ENCODE measurements at places on chromosomes 5 and 9.
A peak's percentile ranks its signal among the peaks of the same experiment; 100 is the strongest.

DNA sequence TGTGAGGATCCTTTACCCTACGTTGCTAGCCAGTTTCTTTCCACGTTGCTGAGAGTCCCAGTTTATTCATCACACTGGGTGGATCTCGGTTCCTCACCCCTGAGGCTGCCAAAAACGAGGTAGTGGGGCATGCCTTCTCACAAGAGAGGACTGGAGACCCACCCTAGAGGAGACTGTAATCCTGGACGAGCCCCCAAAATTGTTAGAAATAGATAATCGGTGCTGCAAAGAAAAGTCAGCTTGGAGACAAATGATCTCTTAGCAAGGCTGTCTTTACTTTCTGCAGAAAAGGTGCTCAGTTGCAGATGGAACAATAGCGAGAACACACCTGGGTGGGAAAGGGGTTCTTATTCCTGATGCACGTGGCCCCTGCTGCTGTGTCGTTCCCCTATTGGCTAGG, 101.8 kb downstream of the TMEM167A start:
- H3K36me3 ChIP-seq: no peaks in the 10 kb centered on the region
- H3K27ac ChIP-seq: peak overlapping the region; percentile 96
- no peak for DNase-seq

DNA sequence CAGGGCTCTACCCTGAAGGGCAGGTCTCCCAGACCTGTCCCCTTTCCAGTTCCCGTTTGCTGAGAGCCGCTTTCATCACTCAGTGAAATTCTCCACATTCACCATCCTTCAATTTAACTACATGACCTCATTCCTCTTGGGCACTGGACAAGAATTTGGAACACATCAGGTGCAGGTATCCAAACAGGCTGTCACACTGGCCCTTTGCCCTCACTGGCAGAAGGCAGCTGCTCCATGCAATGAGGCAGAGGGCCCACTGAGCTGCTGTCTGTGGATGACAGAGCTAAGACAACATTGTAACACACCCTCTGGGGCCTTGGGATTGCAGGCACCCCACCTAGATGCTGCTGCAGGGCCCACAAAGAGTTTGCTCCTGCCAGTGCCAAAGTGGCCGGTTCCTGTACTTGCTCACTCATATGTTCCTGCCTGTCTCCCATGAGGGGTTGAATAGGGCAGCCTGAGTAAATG, 55.1 kb downstream of the ACTL7B start:
- no peaks in the 10 kb centered on the region for H3K4me1 ChIP-seq
- no peak for DNase-seq
- no peaks in the 10 kb centered on the region for H3K27me3 ChIP-seq

DNA sequence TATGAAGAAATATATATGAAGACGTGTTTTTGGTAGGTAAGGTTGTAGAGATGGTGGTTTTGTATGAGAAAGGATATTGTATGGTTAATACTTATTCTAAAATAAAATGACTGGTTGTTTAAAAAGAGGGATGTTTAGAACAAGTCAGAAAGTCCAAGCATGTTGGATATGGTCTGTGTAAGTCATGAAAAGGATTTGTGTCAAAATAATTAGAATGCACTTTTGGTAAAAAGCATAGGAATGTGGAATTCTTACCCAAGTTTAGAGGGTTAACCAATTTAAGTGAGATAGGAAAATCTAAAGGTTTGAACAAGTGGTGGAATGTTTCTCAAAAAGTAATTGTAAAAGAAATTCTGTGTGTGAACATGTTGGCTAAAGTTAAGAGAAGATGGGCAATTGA, 1556.5 kb upstream of the C9orf72 start:
- no peaks in the 10 kb centered on the region for H3K4me1 ChIP-seq
- no peaks in the 10 kb centered on the region for H3K36me3 ChIP-seq
- no peak overlapping the region for H3K4me3 ChIP-seq
- H3K27ac ChIP-seq: no peak overlapping the region
- H3K27me3 ChIP-seq: no peaks in the 10 kb centered on the region

GRCh38 chr5:58770136-58770535, 187.3 kb downstream of the RAB3C start:
- H3K27ac ChIP-seq: no peak overlapping the region
- DNase-seq: no peak
- H3K4me3 ChIP-seq: no peak overlapping the region

GRCh38 chr5:133205649-133206048, 153.8 kb downstream of the HSPA4 start:
- H3K36me3 ChIP-seq: no peaks in the 10 kb centered on the region
- peaks cover 4% of the 10 kb centered on the region for H3K4me1 ChIP-seq
- H3K27ac ChIP-seq: no peak overlapping the region
- no peak for DNase-seq

GRCh38 chr9:105257809-105258208, 13.4 kb downstream of the SLC44A1 start:
- H3K36me3 ChIP-seq: no peaks in the 10 kb centered on the region
- no peak overlapping the region for H3K27ac ChIP-seq
- no peak overlapping the region for H3K4me3 ChIP-seq
- DNase-seq: no peak
- H3K27me3 ChIP-seq: no peaks in the 10 kb centered on the region

GRCh38 chr9:106177216-106177615, 482.9 kb downstream of the TMEM38B start:
- no peak overlapping the region for H3K27ac ChIP-seq
- no peak for DNase-seq
- H3K4me3 ChIP-seq: no peak overlapping the region
- no peaks in the 10 kb centered on the region for H3K4me1 ChIP-seq

- H3K27me3 ChIP-seq: no peaks in the 10 kb centered on the region
- no peak overlapping the region for H3K4me3 ChIP-seq
- H3K36me3 ChIP-seq: peaks cover 2% of the 10 kb centered on the region
These were observed 3.6 kb downstream of the MACROH2A1 start for GRCh38 chr5:135395451-135395850.

Measured in HCT116 (cell line).